ENCODE measurements at places on chromosomes 12 and 14.

DNA sequence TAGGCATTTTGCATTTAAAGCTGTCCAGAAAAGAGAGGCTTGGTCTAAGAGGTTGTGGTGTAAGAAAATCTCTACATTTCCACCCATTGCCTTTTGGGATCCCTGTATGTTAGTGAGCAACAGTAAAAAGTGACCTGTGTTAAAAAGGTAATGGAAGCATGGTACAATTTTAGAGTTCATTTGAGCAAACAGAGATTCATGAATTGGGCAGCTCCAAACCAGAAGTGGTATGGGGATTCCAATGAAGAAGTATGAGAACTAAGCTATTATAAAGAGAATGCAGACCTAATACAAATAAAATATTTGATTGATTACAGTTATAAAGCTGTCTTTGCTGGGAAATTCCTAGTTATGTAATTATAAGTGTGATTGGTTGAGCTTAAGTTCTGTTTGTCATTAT is 907.0 kb downstream of the DIO2 start:
- no peak for DNase-seq

- DNase-seq = no peak
These were observed 6.3 kb upstream of the RIN3 start for GRCh38 chr14:92507174-92507768.

GRCh38 chr14:22178333-22178839 is 410.6 kb downstream of the DAD1 start:
- no peak for DNase-seq

DNA sequence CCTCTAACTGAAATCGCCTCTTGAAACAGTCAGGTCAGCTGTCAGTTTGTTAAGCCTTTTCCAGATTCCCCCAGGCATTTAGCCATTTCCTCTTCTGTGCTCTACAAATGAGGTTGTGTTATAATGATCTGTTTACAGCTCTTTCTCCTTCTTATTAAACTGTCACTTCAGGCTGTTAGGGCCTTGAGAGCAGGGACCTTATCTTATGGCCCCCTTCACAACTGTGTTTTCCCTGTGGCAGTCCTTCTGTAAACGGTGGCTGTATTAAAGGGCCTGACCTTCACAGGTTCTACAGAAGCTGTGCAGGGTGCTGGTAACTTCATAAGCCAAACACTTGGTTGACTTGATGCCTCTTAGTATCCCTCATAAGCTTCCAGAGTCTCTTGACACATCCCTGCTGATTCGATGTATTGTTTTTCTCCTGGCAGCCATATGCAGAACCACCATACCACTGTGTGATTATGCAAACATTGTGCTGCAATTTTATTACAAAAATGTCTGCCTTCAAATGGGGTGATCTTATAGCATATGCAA is 104.7 kb downstream of the PLEKHA5 start:
- DNase-seq = no peak

- DNase-seq = no peak
These were observed 139.7 kb downstream of the PRIMA1 start for GRCh38 chr14:93648440-93649168.

- DNase-seq = no peak
These were observed 90.3 kb downstream of the STAB2 start for GRCh38 chr12:103677341-103677740.

- DNase-seq = peak; percentile 10
These were observed 384.8 kb downstream of the BMP4 start for GRCh38 chr14:53571641-53572328.

DNA sequence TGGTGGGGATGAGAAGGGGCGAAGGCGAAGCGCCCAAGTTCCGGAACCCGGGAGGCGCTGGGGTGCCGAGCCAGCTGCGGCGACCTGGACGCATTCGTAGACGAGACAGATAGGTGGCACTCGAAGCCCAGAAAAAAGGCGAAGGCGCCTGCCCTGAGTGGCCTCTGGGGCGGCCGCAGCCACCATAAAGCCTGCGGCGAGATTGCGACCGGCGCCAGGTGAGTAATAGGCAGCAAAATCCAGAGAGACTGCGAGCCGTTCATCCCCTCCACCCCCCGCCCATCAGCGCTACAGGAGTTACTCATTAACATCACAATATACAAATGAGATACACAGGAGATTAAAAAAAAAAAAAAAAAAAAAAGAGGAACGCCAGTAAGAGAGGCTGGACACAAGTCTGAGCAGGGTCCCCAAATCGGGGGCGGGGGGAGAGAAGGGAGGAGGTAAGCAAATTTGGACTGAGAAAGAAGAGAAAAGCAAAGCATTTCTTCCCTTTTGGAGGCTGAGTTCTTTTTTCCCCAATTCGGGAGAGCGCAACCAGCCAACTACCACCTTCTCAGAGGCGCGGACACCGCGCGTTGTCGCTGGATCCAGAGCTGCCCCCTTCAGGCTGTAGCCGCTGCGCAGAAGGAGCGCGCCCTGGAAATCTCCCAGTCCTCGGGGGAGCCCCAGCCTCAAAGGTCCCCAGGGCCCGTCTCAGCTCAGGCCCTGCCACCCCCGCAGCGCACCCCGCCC is 15.7 kb downstream of the TBX3 start:
- DNase-seq = no peak

DNA sequence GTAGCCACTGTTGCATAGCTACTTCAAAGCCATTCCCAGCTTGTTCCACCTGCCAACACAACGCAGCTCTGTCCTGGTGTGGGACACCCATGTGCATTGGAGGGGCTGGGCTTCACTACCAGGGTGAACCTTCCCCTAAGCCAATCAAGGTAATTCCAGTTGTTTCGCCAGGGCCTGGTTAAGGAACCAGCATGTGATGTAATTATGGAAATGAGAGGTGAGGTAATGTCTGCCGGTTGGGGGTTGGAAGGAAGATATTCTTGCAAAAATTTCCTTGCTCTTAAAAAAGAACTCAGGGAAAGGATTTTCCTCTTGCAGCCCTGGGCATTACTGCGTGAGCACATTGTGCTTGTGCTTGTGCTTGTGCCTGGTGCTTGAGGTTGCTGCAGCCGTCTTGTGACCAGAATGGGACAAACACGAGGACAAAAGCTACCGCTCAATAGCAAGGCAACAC is 14.9 kb downstream of the TUBA1C start:
- DNase-seq = no peak

GRCh38 chr14:27148143-27148542 is 550.3 kb upstream of the NOVA1 start:
- no peak for DNase-seq

DNA sequence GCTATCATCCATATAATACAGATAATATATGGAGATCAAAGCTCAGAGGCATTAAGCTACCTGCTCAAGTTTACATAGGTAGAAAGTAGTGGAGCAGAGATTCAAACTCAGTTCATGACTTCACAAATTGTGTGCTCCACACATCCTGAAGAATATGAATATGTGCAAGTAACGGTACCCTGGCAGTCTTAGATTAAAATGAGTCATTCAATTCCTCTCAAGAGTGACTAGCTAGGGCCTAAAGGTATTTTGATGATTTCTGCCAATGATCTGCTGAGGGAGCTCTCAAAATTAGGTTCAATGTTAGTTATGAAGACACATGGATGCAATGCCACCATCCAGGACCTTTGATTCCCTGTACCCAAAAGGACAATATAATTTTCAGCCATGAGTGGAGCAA is 58.9 kb downstream of the GRIP1 start:
- no peak for DNase-seq

DNA sequence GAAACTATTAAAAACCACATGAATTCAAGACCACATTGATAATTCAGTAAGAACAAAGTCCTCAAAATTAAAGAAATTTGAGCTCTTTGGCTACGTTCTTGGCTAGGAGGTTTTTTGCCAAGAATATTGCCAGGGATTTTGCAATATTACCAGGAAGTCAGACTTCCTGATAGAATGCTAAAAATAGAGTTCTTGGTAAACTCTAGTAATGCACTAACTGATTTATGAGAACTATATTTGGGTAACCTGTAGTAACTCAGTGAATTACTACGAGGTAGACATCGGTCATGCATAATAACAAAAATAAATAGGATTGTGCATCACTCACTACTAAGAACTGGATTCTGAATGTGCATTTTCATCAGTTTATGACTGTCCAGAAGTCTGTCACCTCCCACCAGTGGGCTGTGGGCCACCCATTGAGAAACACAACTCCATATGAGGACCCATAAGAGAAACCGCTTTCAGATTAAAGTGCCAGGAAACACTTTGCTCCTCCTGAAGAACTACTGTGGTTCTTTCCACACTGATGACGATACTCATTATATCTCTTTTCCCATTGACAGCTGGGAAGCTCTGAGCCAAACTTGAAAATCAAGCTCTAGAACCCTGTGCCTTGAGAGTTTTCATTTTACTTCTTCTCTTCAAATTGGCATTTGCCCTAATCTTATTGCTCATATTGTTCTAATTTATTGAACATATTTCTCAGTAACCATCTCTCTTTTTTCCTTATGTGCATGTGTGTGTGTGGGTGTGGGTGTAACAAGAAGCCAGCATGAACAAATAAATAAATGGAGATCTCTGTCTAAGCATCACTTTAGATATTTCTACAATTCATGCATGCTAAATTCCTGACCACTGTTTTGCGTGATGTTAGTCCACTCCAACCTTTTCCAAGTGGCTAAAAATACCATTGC is 116.6 kb downstream of the BCL11B start:
- no peak for DNase-seq

DNA sequence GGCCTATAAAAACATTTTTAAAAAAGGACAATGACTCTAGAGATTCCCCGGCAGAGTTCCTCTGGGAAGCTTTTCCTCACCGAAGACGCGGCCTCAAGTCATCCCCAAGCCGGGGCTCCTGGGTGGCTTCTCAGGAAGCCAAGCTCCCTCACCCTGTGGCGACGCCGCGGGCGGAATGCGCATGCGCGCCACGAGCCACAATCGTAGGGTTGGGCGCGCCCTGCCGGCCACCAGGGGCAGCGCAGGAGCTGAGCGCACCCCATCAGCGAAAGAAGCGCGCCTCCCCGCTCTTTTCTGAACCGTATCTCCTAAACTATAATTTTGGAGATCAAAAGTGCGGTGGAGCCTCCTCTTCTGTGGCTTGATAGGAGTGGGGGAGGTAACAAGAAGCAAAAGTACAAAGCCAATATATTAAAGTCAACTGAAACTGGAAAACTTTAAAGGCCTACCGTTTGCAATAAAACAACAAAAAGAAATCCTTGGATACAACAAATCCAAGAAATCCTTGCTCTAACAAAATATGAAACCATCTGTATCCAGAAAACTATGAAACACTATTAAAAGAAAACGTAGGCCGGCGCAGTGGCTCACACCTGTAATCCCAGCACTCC is 17.4 kb upstream of the CHFR start:
- DNase-seq = no peak

- DNase-seq = no peak
These were observed 134.2 kb downstream of the BICD1 start for GRCh38 chr12:32240831-32241230.

DNA sequence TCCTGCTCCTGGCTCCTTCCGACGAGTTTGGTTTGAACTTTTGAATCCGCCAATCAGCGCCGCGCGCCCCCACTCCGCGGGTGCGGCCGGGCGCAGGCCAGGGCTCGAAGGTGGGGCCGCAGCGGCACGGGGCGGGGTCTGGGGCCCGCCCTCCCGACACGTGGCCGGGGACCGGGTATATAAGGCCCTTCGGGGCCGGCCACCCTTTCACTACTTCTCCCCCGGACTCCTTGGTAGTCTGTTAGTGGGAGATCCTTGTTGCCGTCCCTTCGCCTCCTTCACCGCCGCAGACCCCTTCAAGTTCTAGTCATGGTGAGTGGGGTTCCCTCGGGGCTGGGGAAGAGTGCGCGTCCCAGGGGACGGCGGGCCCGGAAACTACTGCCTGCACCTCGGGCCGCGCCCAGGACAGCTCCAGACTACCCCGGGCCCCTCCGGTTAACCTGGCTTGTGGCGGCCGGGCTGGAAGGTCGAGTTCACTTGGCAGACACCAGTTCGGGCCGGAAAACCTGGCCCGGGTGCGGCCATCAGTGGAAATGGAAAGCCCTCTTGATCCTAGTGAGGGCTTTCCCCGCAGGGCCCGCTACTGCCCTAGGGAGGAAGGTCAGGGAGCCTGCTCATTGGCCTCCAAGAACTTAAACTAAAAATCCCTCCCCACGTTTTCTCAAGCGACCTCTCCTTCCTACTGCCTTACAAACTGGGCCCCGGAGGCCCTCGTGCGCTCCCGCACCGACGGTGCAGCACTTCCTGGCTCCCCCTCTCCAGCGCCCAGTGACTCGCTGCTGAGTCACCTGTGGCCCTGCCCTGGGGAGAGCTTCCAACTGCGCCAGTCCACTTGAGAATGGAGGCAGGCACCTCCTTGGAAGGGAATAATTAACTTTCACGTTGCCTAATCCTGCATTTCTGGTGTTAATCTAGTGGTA is at the start of gene TUBA1C:
TUBA1C (plus strand) TSS at position 210 of the 920 bp plus-strand sequence; CDS start at position 310, 100 bp downstream.
- peak; percentile 77 for DNase-seq

- no peak for DNase-seq
These were observed 1915.0 kb upstream of the FLRT2 start for GRCh38 chr14:83614956-83615355.

DNA sequence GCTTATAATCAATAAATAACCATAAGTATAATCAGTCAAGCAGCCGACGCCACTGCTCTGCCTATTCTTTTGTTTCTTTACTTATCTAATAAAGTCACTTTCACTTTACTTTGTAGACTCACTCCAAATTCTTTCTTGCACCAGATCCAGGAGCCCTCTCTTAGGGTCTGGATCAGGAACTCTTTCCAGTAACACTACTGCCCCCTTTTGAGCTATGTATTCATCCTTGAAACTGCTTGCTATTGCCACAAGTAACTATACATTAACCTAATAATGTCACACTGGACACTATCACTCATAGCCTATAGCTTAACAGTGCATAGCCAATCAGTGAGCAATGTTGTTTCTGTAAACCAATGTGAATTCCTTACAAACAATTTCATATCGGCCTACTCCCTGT is 2.8 kb upstream of the NID2 start:
- DNase-seq = no peak

DNA sequence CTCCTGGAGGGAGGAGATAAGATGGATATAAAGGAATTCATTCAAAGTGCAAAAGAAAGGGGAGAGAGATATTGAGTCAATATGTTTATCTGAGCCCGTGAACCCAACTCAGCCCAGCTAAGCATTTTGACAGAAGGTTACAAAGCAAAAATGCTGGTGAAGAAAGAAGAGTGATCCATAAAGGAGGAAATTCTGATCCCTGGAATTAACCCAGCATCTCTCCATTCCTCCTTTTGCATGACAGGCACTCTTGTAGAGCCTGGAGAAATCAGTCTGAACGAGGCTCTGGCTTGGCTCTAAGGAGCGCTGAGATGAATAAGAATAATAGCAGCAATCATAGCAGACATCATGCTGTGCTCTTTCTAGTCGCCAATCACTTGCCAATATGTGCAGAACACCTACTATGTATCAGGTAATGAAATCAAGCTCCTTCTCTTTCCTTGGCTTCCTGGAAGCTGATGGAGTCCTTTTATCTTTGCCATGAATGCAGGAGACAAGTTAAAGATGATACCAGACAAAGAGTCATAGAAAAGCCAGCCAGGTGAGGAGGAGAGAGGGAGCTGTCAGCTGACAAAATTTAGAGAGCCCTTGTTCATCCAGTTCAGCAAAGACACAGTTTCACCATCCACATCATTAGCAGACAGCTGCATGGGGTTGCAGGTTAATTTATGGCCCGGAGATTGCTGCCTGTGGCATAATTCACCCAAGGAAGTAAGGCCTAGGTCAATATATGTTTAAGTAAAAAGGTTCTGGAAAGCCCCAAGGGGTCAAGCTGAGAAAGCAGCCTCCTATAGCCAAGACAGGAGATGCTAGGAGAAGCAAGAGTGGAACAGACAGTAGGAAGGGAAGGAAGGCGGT is 476.5 kb upstream of the TBX3 start:
- DNase-seq = no peak
